ENCODE measurements at places on chromosomes 16 and 17.

DNA sequence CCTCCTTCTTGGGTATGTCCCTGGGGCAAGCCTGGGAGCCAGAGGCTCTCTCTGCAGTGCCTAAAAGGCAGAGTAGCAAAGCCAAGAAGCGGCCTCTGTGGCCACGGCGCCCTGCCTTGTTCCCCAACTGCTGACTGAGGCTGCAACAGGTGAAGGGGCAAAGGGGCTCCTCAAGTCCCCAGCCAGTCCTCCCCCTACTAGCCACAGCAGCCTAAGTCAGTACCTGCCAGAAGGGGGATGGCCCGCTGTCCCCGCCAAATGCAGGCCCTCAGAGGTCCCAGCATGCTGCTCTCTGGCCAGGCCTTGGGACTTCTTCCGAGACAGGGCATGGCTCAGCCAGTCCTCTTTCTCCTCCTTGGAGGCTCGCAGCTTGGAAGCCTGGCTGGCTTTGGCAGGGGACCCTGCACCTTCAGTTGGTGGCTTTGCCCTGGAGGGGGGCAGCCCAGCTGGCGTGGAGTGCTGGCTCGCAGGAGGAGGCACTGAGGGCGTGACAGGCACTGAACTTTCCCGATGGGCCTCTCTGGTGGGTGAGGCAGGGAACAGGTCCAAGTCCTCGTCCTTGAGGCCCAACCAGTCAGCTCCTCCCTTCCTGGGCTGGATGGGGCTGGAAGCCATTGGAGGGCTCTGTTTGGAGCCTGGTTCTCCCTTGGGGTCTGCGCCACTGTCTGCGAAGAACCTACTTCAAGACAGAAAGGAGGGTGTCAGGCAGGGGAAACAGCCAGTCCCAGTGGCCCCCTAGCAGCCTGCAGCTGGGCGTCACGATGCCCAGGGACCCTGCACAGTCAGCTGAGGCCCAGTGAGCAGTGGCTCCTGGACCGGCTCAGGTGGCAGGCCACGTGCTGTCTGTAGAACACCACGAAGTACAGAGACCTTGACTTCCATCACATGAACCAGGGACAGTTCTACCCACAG is 17.6 kb downstream of the FBF1 start:
- DNase-seq = no peak

GRCh38 chr17:57874434-57875289 is 24.8 kb upstream of the MRPS23 start:
- DNase-seq = no peak

DNA sequence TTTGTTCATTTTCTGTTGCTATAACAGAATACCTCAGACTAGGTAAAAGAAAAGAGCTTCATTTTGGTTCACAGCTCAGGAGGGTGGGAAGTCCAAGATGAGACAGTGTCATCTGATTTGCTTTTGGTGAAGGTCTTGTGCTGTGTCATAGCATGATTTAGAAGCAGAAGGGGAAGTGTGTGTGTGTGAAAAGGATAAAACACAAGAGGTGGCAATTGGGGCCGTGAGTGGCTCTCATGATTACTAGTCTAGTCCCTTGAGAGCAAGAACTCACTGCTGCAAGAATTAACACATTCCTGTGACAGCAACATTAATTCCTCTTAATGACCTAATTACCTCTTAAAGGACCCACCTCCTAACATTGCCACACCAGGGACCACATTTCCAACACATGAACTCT is 8.3 kb downstream of the SLC35G3 start:
- DNase-seq = no peak

- no peak for DNase-seq
Observed at GRCh38 chr17:19646788-19647696, 1.5 kb upstream of the ALDH3A2 start.

DNA sequence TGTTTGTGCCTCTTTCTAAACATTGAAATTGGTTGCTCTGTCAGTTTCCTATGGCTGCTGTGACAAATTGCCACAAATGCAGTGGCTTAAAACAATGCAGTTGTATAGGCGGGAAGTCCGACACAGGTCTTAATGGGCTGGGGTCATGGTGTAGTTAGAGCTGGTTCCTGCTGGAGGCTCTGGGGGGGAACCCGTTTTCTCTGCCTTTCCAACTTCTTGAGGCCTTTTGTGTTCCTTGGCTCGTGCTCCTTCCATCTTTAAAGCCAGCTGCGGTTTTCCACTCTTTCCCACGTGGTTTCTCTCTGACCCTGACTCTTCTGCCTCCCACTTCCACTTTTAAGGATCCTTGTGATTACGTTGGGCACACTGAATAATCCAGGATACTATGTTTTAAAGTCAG is 12.5 kb downstream of the EPN2 start:
- no peak for DNase-seq

- no peak for DNase-seq
Observed at GRCh38 chr17:49061524-49061943, 64.3 kb downstream of the IGF2BP1 start.

All from stimulated activated effector memory CD8-positive, alpha-beta T cell treated with anti-CD3 and anti-CD28 coated beads, Interleukin-12 subunit alpha, Interleukin-12 subunit beta, amount 100 ng/mL, for 72 hours (primary cell).